ENCODE measurements at places on chromosomes 2 and 18.

DNA sequence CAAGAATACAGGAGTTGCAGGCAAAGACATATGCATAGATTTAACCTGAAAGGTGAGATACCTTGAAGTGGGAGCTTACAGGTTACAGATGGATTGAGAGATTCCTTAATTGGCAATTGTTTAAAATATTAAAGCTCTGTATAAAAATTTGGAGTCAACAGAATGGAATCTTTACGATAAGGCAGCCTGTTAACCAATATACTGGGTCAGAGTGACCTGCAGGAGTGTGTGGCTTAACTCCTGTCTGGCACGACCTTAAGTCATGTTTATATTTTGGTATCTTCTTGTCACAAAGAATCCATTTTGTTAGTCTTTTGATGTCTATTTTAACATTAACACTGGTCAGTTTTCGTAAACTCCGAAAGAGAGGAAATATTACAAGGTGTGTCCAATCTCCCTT, 1058.2 kb upstream of the CRIM1 start:
- no peak for DNase-seq

DNA sequence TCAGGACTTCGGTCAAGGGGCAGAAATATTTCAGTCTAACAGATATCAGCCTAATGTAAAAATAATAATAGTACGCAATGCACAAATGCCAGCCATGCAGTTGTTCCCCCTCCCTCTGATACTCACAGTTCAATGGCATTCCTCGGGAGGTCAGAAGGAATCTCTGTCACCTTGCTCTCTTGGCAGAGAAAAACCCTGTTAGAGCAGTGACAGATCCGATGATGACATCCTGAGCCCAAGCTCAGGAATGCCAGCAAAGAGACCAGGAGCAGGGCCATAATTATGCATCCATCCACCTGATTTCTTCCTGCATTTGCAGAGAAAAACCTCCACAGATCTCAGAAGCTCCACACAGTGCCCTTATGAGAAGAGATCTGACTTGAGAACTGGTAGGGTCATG, at the start of gene FSHR:
Gene FSHR (minus strand): TSS at position 376 of the 400 bp plus-strand sequence. CDS start 98 bp downstream, at position 278.
- no peak for DNase-seq

GRCh38 chr18:1252534-1252933, 347.9 kb downstream of the ADCYAP1 start:
- no peak for DNase-seq

DNA sequence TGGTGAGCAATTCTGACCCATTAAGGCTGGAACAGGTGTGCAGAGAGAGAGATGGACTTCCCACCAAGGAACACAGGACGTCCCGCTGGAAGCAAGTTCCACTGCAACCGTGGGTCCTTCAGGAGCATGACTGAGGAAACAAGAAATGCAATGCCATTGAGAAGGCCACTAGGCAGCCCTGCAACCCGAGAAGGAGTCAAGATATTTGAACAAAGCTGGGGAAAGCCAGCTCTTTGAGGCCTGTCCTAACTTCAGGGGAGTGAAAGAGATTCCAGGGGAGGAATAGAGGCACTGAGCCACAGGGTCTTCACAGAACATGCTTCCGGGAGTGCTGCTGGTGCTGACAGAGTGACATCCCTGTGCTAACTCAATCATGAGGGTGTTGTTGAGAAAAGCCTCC, 153.8 kb upstream of the ZNF236 start:
- no peak for DNase-seq

DNA sequence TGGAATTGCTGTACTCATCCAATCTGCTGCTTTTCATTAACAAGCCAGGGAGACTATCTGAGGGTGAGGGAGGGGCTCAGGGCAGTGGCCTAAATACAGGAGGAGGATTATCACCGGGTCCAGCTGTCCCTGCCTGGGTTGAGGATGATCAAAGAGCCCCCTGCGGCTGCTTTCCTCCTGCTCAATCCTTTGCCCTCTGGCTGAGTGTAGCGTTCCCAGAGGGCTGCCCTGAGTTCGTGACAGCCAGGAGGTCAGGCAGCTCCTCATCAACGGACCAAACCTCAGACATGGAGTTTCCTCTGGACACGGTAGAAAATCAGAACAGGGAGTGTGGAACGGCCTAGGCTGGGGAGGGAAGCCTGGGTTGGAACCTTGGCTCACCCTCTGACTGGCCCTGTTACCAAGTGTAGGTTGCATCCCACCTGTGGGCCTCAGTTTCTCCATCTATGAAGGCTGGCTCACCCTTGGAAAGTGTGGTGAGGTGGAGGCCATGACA, 23.5 kb downstream of the CIB4 start:
- DNase-seq, result no peak

- no peak for DNase-seq
Measured at GRCh38 chr18:50970006-50970405, 2.2 kb downstream of the ELAC1 start.

- no peak for DNase-seq
Measured at GRCh38 chr18:46721331-46721730, 35.5 kb downstream of the ST8SIA5 start.

- peak; percentile 50 for DNase-seq
Measured at GRCh38 chr2:238141541-238142318, 3.3 kb downstream of the KLHL30 start.

GRCh38 chr2:130846686-130847375, 10.1 kb downstream of the ARHGEF4 start:
- no peak for DNase-seq

DNA sequence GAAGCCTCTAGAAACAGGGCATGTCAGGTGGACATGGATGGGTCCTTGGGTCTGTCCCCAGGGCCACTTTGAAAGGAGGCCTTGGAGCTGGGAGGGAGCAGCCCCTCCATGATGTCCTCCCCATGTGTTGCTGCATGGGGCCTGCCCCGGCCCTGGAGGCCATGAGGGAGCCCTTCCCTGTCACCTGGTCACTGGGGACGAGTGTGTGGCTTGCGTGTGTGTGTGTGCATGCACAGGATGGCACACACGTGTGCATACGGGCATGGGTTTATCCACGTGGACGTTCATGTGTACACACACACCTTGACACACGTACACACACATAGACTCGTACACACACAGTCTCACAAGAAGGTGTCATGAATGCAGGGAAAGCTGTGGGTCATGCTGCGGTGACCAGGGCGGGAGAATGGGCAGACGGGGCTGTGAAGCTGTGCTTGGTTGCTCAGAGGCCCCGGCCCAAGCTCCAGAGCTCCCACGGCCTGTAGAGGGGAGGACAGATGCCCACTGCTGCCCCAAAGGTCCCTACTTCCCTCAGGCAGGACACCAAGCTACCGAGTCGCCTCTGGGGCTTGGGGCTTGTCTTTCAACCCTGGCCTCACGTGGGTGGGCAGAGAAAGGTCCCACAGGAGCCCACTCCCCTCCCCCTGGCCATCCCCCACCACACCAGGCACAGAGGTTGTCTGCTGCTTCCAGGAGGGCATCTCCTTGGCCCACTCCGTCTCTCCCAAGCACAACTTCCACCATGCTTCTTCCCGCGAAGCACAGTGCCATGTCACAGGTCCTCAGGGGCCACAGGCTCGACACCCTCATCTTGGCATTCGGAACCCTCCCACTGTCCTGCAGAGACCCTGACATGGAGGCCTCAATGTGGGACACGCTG, 42.3 kb upstream of the GPC1 start:
- no peak for DNase-seq

- peak; percentile 74 for DNase-seq
Measured at GRCh38 chr2:134657650-134658250, 61.0 kb downstream of the TMEM163 start.

- no peak for DNase-seq
Measured at GRCh38 chr2:36172824-36173223, 182.8 kb upstream of the CRIM1 start.

DNA sequence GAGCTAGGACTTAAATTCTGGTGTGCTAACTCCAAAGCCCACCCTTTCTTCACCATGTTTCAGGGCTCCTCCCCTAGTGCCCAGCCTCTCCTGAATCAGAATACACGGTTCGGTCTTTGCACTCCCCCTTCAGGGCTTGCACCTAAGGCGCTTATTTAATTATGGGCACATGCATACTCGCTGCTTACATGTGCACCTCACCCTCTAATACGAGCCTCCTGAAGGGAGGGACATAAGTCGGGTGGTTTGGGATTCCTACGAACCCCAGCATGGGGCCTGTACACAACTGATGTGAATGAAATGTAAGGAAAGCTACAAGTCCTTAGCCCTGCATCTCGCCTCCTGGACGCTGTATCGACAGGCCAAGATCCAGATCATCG, 435 bp downstream of the IFT172 start:
- DNase-seq, result peak; percentile 56

GRCh38 chr2:239610457-239611221, 209.8 kb upstream of the HDAC4 start:
- no peak for DNase-seq

DNA sequence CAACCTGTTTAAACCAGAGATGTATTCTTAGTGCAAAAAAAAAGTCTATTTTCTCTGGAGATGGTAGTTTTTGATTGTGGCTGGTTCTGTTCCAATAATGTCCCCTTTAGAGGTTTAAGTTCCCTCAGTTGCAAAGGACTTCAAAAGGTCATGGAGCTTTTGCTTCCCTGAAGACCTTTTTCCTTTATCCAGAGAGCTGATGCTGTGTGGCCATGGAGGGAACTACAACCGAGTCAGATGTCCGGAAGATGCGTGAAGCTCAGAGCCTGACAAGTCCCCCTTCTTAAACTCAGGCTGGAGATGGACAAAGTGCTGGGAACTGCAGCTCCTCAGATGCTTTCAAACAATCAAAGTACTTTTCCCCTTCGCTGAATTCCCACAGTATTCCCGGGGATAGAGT, 176.1 kb downstream of the TMEM18 start:
- no peak for DNase-seq

DNA sequence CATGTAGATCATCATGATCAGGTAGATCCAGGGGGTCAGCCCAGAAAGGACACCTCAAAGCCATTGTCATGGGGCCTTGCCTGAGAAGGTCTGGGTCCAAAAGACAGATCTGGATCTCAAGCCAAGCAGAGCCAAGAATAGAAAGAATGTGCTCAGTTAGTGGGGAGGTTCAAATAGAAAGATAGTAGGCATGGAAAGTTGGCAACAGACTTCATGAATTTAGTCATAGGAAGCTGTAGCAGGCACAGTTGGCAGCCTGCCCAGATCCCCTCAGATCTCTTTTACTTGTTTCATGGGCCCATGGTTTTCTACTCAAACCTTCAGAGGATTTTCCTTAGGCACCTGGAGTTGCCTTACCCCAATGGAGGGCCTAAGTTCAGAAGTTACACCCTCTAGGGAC, 767.0 kb downstream of the SLC4A3 start:
- DNase-seq, result no peak

GRCh38 chr2:10382354-10383061, 65.6 kb downstream of the ODC1 start:
- DNase-seq, result peak; percentile 70

DNA sequence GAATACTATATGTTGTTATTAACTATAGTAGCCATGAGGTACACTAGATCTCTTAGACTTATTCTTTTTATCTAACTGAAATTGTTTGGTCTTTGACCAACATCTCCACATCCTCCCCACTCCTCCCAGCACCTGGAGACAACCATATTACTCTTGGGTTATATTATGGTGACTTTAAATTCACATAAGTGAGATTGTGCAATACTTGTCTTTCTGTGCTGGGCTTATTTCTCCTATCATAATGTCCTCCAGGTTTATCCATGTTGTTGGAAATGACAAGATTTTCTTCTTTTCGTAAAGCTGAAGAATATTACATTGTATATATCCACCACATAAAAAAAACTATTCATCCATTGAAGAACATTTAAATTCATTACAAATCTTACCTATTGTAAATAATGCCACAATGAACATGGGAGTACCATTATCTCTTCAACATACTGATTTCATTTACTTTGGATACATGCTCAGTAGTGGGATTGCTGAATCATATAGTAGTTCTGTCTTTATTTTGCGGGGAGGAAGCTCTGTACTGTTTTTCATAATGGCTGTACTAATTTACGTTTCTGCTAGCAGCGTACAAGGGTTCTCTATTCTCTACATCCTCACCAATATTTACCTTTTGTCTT, 159.2 kb upstream of the SCN7A start:
- DNase-seq, result no peak

DNA sequence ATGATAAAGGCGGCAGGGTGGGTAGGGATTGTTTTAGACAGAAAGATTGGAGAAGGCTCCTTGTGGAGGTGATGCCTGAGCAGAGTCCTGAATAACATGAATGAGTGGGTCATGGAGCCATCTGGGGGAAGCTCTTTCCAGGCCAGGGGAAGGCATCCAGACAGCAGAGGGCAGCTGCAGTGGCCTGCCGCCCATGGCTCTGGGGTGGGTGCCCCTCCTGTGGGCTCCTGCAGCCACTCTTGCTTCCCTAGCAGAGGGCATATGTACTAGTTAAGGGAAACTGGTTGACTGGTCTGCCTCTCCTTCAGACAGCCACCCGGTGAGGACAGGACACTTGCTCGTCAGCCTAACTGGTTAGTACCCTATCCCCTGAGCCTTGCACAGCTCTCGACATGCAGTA, 46.5 kb upstream of the SLC1A4 start:
- no peak for DNase-seq

GRCh38 chr2:113309655-113310387, 31.1 kb upstream of the PAX8 start:
- no peak for DNase-seq

DNA sequence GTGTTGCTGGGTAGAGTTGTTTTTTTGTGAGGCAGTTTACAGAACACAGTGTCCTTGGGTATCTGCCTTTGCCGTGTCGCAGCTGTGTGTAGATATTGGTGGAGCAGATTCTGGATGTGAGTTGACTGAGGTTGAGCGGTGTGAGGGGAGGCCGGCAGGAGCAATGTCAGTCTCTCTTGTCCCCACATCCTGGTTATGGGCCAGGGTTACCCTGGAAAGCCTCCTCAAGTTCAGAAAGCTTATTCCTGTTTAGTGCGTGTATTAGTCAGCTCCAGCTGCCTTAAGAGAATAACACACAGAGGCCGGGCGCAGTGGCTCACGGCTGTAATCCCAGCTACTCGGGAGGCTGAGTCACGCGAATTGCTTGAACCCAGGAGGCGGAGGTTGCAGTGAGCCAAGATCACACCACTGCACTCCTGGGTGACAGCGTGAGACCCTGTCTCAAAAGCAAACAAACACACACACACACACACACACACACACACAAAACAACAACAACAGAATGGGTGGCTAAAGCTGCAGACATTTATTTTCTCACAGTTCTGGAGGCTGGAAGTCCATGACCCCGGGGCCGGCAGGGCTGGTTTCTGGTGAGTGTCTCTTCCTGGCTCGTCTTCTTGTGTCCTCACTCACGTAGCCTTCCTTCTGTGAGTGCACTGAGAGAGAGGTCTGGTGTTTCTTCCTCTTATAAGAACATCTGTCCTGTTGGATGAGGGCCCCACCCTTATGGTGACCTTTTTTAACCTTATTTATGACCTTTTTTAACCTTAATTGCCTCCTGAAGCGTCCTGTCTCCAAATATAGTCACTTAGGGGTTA, 5.1 kb downstream of the NCK2 start:
- no peak for DNase-seq

- peak; percentile 70 for DNase-seq
Measured at GRCh38 chr2:29295845-29296244, 180.6 kb downstream of the CLIP4 start.
